NCI-H774 (cell line): ENCODE measurements at places on chromosomes 16 and 17.

- DNase-seq: no peak
Observed at GRCh38 chr16:80034948-80035663, 434.6 kb upstream of the MAF start.

GRCh38 chr17:67137026-67137370, 92.6 kb downstream of the CACNG1 start:
- DNase-seq: no peak

DNA sequence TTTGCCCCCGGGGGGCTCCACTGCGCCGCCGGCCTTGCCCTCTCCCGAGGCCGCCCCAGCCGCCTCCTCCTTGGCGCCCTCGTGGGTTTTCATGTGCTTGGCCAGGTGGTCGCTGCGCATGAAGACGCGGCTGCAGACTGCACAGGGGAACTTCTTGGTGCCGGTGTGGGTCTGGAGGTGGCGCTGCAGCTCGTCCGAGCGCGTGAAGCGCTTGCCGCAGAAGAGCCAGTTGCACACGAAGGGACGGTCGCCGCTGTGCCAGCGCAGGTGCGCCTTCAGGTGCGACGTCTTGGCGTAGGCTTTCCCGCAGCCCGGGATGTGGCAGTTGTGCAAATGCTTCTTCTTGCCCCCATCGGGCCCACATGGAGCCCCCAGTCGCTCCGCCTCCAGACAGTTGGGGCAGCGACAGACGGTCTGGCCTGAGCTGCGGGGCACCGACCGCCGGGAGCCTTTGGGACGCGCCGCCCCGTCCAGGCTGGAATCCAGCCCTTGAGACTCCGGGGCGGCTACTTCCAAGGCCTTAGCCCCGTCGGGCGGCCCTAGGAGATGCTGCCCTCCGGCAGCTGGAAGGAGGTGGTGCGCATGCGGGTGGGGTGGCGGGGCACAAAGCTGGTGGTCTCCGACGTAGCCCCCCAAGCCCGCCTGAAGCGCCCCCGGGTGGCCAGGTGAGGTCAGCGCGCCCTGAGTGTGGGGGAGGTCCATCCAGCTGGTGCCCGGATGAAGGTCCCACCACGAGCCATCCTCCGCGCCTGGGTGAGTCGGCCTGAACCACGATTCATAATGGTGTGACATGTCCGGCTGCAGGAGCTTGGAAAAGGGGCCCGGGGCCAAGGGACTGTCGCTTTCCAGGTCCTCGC, 3.4 kb downstream of the SP6 start:
- no peak for DNase-seq

DNA sequence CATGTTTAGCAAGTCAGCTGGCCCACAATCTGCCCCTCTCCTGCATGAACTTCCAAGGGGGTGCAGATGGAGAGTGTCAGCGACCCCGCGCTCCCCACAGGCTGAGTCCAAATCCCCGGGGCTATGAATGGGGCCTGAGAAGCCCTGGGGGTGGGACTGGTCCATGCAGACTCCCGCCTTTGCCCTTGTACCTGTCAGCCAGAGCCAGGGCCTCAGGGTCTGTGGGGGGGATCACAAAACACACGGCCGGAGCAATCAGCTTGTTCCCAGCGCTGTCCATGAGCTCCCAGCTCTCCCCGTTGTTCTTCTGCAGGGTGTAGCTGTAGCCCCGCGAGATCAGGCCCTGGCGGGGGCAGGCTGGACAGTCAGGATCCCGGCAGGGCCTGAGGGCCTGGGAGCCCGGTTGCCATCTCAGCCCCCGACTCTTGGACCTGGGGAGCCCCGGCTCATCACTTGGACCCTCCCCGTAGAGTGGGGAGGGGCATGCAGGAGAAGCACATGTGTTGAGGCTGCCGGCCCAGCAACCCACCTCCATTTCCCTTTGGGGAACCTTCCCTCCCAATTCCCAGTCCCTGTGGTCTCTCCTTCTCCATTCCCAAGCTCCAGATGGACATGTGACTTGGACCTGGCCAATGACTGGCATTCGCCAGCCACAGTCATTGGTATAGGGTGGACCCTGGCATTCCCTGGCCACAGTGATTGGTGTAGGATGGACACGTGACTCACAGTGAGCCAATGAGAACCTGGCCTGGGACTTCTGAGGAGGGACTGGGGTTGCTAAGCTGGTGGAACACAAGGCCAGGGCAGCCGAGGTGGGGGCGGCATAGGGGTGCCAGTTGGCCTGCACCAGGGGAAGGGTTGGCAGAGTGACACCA, 42.4 kb downstream of the PPL start:
- DNase-seq: no peak

GRCh38 chr16:88686439-88687253, at the start of gene SNAI3:
TSS of gene SNAI3 (minus strand) at chr16:88686507. CDS start at chr16:88686406, 101 bp downstream.
- DNase-seq: peak; percentile 65

GRCh38 chr16:51159865-51160264, 8.8 kb upstream of the SALL1 start:
- DNase-seq: no peak

DNA sequence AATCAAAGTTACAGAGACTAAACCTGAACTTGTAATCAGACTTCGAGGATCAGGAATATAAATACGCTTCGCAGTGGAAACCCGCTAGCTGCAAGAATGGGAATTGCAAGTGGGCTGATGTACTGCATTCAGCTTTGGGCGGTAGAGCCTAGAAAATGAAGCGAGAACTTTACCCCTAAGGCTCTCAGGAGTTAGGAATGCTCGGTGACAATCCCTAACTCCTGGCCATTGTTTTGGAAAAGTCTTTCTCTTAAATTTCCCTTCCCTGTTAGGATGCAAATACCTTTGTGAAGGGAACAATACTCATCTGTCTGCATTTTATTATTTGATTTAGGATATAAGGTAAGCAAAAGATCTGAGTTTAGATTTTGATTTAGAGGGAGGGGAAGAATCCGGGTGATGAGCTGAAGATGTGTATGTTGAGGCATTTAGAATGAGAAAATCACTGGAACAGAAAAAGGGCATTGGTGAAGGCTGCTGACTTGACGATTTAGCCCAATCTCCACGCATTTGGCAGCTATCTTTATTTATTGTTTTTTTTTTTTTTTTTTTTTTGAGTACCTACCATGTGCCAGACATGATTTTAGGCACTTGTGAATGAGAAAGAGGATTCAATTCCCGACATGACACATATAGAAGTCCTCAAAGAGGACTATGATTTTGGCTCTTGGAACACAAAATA, 2.2 kb upstream of the TOX3 start:
- DNase-seq: no peak

- DNase-seq: no peak
Observed at GRCh38 chr16:12392585-12393091, 411.0 kb downstream of the CPPED1 start.

- DNase-seq: no peak
Observed at GRCh38 chr17:42453439-42453838, 5.2 kb upstream of the ATP6V0A1 start.

DNA sequence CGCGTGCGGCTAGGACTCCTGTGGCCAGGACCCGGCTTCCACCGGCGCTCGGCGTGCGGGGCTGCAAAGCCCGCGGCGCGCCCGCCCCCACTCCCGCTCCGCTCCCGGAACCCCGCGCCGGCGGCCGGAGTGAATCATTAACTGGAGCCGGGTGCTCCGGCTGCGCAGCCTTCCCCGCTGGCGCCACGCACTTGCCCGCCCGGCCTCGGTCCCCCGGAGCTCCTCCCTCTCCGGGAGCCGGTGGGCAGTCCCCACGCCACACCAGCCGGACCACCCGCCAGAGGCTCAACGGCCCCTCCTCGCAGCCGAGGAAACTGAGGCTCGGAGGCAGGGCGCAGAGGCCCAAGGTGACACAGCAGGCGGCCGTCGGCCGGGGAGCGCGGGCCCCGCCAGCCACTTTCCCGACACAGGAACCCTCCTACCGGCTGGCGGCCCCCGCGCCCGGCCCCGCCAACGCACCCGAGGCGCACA, 580 bp downstream of the BCAR1 start:
- no peak for DNase-seq

DNA sequence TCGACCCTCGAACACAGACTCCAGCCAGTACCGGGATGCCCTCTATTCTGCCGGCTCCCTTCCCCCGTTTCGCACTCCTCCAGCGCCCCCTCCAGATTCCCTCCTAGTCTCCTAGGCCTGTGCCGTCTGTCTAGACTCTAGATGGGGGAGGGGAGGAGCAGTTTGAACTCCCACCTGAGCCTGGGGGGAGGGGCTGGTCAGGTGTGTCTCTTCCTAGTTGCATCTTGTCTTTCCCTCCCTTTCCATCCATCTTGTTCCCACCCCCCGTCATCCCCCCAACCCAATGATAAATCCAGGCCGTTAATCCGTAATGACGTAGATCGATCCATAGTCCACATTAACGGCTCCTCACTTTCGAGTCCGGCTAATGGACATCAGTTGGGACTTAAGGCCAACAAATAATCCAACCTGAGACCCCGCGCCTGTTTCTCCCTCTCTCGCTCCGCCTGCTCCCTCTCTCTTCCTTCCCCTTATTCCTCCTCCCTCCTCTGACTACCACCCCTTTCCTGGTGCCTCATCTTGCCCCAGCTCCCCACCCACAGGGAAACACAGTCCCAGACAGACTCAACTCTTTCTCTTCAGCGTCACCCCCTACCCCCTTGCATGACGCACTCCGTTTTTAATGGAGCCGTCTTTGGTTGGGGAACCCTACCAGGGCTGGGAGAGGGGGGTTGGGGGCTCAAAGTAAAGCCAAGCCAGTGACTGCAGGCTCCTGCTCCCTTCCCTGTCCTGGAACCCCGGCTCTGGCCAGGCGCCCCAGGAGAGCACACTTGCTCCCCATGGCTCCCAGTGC, 3.4 kb upstream of the HOXB5 start:
- DNase-seq: no peak

- no peak for DNase-seq
Observed at GRCh38 chr17:39704821-39705551, 5.1 kb downstream of the ERBB2 start.

GRCh38 chr17:81121841-81122733, 43.2 kb upstream of the PVALEF start:
- DNase-seq: no peak

DNA sequence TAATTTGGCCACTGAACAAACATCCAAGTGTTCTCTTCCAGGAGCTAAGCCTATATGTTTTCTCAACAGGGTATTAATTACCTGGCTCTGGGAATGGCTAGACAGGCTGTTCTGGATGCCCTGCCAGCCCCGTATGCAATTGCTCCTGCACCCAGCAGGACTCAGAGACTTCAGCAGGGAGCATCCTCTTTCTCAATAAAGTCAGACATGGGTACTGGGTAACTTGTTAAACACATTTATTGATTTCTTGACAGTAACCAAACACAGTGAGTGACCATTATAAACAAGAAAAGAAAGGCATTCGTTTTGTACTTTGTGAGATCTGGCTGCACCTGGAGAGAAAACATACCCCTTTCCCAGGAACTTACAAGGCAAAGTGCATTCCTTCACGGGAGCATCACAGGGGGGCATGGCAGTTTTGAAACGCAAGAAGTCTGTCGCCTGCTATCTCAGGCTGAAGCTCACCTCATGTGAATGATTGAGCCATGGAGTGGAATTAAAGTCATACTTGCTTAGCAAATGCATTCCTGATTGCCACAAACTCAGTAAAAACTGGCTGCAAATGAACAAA, 369.8 kb downstream of the UTP18 start:
- no peak for DNase-seq

DNA sequence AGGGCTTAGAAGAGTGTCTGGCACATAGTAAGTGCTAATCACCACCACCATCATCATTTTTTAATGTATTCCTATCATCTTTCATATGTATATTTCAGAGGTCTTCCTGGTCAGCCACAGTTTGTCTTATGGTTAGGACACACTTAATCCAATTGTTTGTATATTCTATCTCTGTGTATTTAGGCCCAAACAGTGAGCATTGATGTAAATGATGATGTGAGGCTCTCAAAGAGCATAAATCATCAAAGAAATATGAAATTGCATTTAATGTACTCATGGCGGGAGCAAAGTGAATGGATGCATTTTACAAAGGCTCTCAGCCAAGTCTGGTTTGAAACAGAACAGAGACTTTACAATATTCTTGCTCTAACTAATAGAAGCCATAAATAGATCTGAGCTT, 24.1 kb upstream of the MPHOSPH6 start:
- no peak for DNase-seq

DNA sequence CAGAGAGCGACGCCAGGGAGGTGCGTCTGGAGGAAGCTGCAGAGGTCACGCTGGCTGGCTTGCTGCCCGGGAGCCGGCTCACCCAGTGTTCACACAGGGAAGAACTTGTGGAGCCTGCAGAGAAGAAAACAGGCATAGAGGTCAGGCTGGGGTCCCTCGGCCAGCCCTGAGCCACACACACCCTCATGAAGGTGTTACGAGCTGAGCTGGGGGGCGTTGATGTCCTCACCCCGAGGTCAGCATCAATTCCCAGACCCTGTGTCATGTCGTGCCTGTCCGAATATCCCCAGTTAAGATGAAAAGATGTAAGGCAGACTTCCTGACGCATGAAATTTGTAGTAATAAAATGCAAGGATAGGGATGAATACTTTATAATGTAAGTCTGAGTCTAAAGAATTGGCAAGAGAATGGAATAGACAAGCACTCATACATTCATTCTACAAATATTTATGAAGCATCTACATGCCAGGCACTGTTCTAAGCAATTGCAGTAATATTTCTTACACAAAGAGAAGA, 77.1 kb downstream of the USP31 start:
- no peak for DNase-seq

DNA sequence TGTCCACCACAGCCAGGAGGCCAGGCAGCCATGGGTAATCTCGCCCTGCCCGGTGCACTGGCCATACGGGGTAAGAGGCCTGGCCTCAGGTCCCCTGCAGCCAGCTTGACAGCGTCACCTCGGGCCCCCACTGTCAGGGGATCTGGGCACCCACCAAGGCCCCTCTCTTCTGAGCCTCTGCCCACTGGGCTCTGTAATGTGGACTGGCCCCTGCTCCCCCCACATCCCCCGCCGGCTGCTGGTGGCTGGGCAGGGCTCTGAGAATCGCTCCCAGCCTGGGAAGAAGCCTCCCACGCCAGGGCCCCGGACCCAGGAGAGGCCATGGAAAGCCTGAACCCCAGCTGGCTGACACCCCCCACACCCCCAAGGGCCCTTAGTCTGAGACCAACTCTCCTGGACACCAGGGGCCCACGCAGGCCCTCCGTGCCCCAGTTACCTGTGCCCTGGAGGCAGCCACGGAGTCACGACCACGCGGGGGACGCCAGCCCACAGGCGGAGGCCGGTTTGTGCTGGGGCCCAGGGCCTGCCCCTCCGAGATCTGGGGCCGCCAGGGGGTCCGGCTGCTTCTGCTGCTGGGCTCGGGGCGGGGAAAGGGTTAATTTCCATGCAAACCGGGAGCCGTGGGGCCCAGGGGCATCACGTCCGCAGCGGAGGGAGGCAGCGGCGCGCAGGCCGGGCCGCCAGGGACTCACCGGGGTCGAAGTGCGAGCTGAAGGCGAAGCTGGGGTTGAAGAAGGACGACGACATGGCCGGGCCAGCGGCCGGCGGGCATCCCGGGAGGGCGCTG, at the start of gene PVALEF:
PVALEF (plus strand) TSS at position 262 of the 787 bp plus-strand sequence. CDS start 15,720 bp downstream, outside the sequence.
- no peak for DNase-seq

- no peak for DNase-seq
Observed at GRCh38 chr16:68707340-68708152, 29.5 kb upstream of the CDH1 start.
